ENCODE measurements at places on chromosomes 7 and 10.

- DNase-seq = no peak
Observed at GRCh38 chr7:24213311-24213710, 70.7 kb upstream of the NPY start.

DNA sequence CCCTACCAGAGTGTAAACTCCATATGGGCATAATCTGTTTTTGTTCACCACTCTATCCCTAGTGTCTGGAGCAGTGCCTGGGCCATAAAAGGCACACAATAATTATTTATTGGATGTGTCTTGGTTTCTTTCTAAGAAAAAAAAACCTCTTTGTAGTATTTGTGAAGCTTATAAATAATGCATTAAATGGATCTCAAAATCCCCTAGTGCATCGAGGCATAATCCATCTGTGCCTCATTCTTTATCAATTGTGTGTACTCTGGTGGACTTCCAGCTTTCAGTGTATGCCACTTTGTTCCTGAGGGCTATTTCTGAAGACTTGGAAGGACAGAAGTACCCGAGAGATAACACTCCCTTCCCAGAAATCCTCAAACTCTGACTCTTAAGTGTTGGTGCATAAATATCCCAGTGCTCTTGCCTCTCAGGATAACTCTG, 255.0 kb upstream of the PHYHIPL start:
- DNase-seq = no peak

DNA sequence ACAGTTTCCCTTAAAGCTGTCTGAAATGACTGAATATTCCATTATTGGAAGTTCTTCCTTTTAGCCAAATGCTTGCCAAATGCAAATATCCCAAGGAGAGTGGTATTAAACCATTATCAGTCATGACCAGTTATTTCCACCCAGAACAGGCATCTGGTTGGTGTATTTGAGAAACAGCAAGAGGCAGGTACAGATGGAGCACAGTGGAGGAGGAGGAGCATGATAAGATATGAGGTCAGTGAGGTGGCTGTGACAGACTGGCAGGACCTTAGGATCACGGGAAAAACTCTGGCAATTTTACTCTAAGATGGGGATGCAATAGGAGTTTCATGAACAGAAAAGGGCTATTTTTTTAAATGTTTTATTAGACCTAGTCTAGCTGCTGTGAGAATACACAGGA, 6.4 kb downstream of the HEPACAM2 start:
- DNase-seq = no peak

- peak; percentile 13 for DNase-seq
Observed at GRCh38 chr7:133853706-133854276, 273.3 kb upstream of the LRGUK start.

DNA sequence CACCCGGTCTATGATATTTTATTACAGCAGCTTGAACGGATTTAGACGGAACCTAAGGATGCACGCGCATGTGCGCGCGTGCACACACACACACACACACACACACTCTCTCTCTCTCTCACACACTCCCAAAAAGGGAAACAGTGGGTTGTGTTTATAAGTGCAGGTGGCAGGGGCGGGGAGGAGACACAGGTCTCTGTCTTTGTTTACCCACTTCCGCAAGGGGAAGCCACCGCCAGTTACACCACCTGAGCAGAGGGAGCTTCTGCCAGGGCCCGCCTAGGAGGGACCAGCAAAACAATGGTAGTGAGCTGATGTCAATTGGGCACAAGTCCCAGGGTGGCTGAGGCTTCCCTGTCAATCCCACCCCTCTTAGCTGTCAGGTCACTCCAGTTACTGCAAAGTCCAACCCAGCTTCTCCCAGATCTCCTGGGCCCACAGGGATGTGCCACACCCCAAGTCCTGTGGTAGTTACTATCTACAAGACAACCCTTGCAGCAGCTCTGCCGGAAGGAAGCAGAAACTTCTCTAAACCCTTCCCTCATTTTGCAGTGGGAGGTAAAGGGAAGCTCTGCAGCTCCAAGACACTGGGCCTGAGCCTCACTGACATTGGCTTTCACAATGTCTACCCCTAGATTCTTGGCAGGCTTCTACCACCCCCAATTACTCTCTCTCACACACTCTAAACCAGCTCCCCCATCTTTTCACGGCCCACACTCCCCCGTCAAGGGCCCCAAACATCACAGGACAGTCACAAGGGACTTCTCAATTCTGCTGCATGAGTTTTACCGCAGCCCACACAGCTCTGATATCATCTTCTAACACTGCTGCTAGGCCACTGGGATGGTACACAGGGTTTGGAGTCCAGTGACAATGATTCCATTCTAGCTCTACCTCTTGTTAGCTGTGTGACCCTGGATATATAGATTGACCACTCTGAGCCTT, 17.6 kb downstream of the ANXA11 start:
- DNase-seq = peak; percentile 7

Measured in NCI-H2081 treated with DMSO at 0.1 percent for 48 hours (cell line).